NCI-H2081 treated with DMSO at 0.1 percent for 48 hours (cell line): ENCODE measurements at places on chromosomes 5 and 9.

DNA sequence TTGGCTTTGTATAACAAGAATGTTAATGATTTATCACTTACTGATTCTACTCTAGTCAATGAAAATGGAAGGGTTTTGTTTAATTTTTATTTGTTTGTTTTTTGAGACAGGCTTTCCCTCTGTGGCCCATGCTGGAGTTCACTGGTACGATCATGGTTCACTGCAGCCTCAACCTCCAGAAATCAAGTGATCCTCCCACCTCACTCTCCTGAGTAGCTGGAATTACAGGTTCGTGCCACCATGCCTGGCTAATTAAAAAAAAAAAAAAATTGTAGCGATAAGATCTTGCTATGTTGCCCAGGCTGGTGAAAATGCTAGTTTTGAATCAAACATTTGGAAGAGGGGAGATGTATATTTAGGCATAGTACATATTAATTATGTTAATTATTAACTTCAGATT is 209.4 kb downstream of the NFIB start:
- DNase-seq = no peak

GRCh38 chr5:42855386-42855785 is 43.7 kb upstream of the SELENOP start:
- DNase-seq = no peak

- no peak for DNase-seq
Measured at GRCh38 chr5:67204821-67205220, 8.2 kb upstream of the CD180 start.

- no peak for DNase-seq
Measured at GRCh38 chr5:3004361-3005080, 253.0 kb upstream of the IRX2 start.

- DNase-seq = no peak
Measured at GRCh38 chr9:125218621-125219020, 18.3 kb downstream of the RABEPK start.

DNA sequence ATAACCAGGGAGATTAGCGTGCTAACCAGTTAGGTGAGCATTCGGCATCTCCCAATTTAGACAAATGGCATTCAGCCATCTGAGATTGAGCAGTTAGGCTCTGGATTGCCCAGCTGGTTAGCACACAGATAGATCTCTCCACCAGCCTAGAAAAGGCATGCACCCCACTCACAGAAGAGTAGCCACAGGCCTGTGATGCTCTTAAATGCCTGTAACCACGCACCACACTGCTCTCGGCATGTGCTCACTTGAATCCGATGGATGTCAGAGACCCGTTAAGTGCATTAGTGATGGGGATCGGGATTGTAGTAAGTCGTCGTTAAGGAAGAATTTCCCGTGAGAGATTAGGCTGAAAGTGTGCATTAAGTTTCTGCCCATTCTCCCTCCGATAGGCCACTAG is 23.0 kb downstream of the MARCHF6 start:
- no peak for DNase-seq

- no peak for DNase-seq
Measured at GRCh38 chr5:61595426-61595825, 263.4 kb downstream of the ZSWIM6 start.

- DNase-seq = no peak
Measured at GRCh38 chr9:116653348-116654058, 33.6 kb upstream of the TRIM32 start.

DNA sequence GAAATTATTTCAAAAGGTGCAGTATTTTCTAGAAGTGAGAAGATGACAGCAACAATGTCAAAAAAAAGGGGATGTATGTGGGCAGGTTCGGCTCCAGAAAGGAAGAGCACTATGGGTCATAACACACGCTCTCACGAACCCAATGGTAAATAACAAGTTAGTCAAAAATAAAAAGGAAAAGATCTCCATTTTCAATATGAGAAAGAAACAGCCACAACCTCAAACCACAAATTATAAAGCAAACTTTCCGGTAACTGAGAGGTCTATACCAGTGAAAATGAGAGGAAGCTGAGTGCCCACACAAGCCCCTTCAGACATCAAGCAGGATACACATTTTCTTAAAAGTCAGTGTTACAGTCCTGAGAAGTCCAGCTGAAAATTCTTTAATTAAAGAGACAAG is 398.5 kb upstream of the RPS23 start:
- DNase-seq = no peak

GRCh38 chr5:113663879-113664541 is 150.5 kb downstream of the YTHDC2 start:
- DNase-seq = no peak

- DNase-seq = no peak
Measured at GRCh38 chr9:130741831-130742449, 48.4 kb downstream of the EXOSC2 start.

- DNase-seq = no peak
Measured at GRCh38 chr9:136603901-136604814, 58.3 kb upstream of the NOTCH1 start.

GRCh38 chr9:76687861-76688391 is 76.3 kb upstream of the PCA3 start:
- DNase-seq = no peak

DNA sequence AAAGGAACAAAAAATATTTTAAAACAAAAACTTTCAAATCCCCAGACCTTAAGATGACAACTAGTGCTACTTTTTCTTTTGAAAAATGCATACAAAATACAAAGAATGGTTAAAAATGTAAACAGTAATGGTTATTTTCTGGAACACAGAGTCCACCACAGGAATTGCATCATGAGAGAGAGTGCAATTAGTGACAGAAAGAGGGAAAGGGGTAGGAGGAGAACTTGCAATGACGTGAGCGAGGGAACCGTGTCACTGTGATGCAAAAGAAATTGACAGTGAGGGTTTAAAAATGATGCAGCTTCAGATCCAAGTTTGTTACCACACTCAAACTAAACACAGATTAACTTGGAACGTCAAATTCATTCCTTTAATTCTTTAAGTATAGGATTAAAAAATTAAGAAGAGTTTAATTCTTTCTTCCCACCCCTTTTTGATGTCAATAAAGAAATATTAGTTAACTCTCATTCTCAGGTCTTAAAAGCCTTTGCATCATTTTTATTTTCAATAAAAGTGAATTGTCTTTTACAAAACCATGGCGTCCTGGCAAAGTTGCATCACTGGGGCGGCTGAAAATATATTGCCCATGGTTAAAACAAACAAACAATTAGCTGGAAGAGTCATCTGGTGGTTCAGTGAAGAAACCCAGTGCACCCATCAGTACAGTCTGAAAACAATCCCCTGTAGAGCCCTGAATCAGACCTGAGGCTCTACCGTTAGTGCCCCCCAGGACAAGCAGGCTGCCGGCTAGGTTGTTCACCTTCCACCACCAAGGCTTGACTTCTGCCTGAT is 39.5 kb downstream of the MACROH2A1 start:
- DNase-seq = no peak

DNA sequence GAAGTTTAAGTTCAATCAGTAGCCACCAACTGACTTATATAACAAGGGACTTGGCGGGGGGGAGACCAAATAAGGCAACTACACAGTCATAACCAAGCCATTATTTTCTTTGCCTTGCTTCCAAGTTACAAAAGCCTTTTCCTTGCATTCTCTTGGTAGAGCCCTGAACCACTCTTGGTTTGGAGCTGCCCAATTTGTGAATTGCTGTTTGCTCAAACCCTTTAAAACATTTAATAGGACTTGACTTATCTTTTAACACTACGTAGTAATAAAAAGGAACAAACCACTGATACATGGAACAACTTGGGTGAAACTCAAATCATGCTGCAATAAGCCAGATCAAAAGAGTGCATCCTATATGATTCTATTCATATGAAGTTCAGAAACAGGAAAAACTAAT is 31.7 kb upstream of the MSH3 start:
- DNase-seq = no peak

DNA sequence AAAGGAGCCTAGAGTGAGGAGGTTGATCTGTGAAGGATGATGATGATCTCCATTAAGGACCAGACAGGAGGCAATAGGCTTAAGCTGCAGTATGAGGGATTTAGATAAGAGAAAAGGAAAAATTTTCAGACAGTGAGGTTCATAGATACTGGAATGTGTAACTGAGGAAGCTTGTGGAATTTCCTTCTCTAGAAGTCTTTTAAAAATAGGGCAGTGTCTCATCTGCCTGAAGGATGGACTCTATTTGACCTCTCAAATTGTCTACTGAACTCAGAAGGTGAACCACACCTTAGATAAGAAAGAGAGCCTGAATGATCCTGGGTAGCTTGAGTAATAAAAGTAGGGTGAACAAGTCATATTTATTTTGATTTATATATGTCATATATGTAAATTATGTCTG is 148.2 kb upstream of the CDKN2B start:
- DNase-seq = no peak

GRCh38 chr5:58722160-58722559 is 139.3 kb downstream of the RAB3C start:
- no peak for DNase-seq

GRCh38 chr5:176407456-176408251 is 8.7 kb downstream of the CLTB start:
- DNase-seq = no peak

GRCh38 chr5:125812651-125813050 is 610.6 kb upstream of the GRAMD2B start:
- DNase-seq = no peak

DNA sequence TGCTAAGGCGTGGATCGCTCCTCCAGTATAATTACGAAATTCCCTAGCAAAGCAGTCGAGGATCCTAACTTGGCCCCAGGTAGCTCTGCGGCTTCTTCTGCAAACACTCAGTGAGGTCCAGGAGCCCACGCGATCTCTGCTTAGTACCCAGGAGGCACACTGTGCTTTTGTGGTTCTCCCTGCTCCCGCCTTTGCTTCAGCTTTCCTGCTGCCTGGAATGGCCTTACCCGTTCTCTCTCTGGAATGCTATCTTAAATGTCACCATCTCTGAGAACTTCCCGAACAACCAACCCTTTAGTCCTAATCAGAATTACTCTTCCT is 639 bp downstream of the INVS start:
- DNase-seq = no peak

DNA sequence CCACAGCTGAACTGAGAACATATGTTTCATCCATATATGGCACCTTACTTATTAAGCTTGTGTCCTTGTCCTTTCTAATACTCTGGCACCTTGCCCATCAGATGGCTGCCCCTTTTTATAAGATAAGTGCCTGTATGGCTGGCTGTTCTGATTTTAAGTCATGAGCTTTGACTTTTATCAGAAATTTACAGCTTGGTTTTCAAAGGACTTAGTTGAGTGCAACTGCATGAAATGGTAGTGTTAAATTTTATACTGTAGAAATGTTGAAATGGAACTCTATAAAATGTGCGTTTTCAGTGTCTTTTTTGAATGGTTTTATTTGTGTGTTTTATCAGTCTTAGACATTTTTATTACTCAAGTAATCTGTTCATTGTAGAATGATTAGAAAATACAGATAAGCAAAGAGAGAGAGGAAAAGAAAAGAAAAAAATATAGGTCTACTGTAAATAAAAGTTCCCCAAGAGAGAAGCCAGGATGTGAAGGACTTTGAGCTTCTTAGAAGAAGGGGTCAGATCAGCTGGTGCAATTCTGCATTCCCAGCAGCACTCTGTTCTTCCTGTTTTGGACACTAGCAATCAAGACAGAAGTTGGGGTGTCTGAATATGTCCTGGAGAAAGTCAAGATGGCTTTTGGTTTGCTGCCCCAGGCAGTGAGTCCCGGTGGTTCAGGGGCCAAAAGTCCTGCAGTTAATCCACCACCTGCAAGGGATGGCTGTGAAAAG is 38.9 kb downstream of the ARHGAP26 start:
- DNase-seq = no peak

- no peak for DNase-seq
Measured at GRCh38 chr5:7391215-7391614, 4.7 kb upstream of the ADCY2 start.

GRCh38 chr5:175697846-175698245 is 40.0 kb downstream of the HRH2 start:
- no peak for DNase-seq
